ENCODE measurements at places on chromosomes 2 and 18. TPM values are rescaled to one million over a fixed set of nuclear protein-coding genes. Genes with fewer than 3 reads are reported as not detected.

The RAX gene
- not detected for total RNA-seq

DNA sequence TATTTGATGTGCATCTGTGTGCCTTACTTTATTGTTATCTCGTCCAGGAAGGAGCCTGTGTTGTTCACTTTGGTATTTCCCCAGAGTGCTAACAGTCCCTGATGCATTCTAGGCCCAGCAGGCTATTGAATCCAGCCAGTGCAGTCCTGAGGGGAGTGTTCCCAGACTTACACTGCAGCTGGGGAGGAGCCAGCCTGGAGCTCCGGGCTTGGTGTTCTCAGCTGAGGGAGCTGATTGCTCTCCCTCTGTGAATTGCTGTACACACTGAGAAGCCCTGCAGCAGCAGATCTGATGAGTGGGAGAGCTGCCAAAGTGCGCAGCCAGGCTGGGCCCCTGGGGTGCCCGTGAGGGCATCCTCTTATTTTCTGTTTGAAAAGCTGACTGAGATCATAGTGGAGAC, 159.2 kb downstream of the GALNT3 start:
- DNase-seq = no peak

The SKA1 gene
- total RNA-seq = 0.71 TPM

DNA sequence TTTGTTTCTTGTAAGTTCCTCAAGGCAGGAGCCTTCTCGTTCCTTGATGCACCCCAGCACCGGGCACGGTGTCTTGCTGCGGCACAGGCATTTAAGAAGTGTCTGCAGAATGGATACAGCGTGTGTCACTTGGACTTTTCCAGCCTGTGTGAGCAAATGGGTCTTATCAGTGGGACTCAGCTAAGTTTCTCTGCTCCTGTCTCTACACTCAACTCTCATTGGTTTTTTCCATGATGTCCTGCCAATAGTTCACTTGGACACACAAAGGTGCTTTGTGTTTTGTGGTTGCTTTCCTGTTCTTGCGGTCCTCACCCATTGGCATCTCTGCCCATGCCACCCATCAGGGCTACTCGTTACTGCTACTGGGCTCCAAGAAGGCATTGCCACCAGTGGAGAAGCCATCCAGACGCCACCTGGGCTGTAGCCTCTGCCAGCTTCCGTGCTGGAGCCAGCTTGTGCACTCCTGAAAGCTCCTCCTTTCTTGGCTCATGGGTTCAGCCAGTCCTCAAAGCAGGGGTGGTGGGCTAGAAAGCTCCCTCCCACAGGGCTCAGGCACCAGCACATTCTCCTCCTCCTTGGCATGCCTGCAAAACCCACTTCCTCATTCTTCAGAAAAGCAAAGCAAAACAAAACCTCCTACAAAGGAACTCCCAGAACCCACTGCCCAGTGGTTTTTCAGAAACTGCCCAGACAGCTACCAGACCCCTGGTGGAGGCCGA, 41.4 kb downstream of the IL1R2 start:
- DNase-seq = peak; percentile 19

The ASB18 gene
- total RNA-seq = not detected

DNA sequence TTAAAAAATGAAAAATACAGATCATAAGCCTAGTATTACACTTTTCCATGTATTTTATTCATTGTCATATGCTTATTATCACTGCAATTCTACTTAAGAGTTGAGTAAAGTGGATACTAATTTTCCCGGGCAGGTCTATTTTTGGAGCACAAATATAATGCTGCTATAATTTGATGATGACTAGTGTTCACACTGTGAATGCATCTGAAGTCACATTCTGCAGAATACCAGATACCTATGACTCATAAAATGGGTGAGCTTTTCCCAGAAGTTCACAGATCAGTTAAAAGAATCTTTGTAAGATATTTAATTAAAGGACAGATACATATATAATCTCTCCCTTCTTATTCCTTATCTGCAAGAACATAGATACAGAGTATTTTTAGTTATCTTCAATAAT, 79.8 kb upstream of the MC4R start:
- DNase-seq = no peak

DNA sequence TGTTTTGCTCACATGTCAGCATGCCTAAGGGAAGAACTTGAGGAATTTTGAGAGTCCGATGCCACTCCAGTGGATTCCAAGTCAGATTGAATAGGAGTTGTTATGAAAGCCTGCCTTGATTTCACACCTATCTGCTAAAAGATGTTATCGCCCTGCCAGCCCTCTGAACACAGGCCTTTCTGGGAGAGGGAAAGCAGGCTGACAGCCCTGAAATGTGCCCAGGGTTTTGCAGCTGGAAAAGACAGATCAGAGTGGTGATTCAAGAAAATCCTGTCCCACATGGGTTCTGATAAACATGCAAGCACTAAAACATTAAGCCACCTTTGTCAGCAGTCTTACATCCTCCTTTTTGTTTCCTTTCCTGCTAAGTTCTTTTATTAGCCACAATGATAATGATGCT, 1752.9 kb upstream of the CELF4 start:
- no peak for DNase-seq

The PPM1B gene
- total RNA-seq = 51.6 TPM

DNA sequence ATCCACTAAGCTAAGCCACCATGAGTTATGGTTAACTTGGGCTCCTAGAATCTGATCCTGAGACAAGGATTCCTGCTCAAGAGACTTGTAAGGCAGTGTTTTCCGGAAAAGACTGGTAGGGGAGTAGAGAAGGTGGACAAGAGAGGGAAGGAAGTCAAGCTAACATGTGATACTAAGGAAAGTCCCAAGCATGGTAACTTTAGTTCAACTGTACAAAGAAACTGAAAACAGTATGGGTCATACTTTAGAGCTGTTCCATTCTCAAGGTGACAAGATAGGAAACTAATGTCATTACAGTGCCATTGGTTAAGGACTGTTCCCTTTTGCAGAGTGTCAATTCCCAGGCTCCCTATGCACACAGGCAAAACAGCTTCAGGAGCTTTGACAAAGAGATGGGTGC, 5.8 kb downstream of the MYO5B start:
- DNase-seq = no peak

DNA sequence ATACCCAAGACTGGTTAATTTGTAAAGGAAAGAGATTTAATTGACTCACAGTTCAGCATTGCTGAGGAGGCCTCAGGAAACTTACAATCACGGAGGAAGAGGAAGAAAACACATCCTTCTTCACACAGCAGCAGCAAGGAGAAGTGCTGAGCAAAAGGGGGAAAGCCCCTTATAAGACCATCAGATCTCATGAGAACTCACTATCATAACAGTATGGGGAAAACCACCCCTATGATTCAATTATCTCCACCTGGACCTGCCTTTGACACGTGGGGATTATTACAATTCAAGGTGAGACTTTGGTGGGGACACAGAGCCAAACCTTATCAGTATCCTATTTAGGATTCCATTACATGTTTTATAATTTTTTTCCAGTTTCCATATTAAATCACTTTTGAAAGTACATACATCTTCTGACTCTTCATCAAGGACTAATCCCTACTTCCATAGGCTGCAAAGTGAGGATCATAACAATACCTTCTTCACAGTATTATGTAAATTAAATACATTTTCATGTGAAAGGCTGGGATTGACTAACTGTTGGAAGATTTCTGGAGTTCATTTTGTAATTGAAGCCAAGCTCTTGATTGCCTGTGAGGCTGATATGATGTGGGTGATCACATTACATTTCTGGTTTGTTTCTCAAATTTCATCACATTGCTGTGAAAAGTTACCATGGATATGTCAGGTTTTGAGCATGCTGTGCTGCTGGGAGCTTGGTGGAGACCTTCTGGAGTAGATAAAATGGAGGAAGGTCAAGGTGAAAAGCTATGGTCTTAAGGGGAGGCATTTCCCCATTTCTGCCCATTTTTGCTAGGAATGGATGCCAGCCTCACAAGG, 31.7 kb upstream of the CERS6 start:
- DNase-seq = no peak

- DNase-seq = no peak
Measured at GRCh38 chr18:9634856-9635255, 20.5 kb upstream of the PPP4R1 start.

DNA sequence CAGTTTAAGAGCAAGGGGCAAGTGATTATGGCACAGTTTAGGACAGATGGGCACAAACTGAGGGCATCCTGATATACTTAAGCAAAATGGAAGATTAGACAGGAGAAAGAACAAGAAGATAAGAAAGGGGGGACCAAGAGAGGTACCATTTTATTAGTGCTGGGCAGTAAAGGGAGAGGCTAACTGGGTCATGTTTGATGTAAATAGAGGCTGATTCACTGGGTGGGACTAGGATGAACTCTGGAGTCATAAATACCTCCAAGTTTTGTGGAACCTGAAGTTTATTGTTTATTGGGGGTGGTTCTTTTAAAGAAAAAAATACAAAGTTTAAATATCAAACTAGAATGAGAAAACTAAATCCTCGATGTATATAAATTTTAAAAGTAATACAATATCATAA, 1067.2 kb upstream of the GYPC start:
- DNase-seq = no peak

The CDH7 gene
- total RNA-seq = not detected

The FKBP7 gene
- total RNA-seq = 0.44 TPM

The CDC42EP3 gene
- 33.2 TPM for total RNA-seq

DNA sequence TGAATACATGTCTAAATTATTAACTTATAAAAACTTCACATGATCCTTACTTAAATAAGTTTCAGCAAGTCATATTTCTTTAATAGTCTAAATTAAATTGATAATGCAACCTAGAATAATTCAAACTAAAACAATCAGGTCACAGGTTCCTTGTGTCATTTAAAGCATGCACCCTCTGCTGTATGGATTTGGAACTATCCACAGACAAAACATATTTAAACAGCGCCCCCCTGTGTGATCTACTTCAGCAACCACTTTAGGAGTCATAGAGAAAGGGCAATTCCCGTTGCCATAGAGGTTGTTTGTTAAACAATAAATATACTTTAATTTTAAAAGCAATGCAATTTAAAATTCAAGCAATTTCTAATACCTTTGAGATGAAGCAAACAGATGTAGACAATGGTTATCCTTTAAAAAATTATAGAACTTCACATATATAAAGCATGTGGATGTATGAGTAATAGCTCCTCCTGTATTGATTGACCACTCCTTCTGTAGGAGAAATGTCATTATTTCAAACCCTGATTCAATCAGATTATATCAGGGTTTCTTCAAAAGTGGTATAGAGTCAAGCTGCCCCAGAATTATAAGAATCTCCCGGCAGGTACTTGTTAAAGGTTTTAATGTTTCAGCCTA, 21.2 kb downstream of the GRB14 start:
- DNase-seq = no peak

The ACKR3 gene
- total RNA-seq = 6.6 TPM

The CDK15 gene
- not detected for total RNA-seq

The CLEC4F gene
- total RNA-seq = not detected

- DNase-seq = no peak
Measured at GRCh38 chr2:239882781-239883180, 142.4 kb downstream of the NDUFA10 start.

The DNER gene
- not detected for total RNA-seq

DNA sequence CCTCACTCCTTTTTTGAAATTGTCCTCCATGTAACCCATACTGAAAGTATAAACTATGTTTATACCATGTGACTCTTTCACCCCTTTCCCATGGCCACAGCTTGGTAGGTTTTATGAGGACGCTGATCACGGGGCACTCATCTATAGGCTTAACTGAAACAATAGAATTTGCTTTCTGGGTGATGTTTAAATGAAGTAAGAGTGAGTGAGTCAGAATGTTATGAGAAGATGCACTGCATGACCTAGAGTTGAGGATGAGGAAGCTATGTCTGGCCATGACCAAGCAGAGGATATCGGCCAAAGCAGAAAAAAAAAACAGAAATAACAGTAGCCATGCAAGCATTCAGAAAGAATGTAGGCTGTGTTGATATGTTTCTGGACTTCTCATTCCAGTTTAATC, 34.9 kb downstream of the SCN1A start:
- no peak for DNase-seq

DNA sequence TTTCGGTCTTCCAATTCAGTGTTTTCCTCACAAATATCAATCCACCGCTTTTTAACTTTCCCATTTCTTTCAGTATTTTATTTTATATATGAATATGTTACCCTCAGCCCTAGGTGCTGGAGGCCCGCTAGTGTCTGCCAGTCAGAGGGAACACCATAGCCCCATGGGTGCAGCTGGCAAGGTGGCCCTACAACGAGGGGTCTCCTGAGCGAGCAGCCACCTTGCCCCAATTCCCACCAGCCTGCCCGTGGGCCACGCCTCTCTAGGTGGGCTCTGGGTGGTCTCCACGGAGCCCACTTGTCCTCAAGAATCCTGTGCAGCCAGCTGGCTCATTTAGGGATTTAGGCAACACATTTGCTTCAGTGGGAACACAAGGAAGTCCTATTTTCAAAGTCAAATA, 72.5 kb upstream of the RGPD5 start:
- no peak for DNase-seq

DNA sequence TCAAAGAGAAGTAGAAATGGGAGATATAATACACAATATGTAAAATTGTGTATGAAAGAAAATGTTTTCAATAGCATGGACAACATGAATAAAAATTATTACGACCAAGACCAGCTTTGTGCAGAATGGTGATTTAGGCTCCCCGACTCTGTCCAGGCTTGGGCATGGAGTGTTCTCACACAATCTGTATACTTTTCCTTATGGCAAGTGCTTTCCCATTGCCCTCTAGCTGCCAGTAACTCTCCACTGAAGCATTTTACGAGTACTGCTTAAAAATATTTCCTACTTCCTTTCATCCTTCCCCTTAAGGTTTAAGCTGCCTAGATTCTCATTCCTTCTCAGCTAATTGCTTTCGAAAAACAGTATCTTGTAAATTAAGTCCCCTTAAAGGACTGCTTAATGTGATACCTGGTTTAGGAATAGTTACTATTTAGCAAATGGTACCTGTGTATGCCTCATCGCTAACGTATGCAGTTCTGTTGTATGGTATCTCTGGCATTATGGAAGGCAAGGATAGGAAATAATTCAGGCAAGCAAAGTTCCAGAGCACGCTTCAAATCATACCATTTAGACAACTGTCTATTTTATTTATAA, 714.6 kb downstream of the ERBB4 start:
- no peak for DNase-seq

DNA sequence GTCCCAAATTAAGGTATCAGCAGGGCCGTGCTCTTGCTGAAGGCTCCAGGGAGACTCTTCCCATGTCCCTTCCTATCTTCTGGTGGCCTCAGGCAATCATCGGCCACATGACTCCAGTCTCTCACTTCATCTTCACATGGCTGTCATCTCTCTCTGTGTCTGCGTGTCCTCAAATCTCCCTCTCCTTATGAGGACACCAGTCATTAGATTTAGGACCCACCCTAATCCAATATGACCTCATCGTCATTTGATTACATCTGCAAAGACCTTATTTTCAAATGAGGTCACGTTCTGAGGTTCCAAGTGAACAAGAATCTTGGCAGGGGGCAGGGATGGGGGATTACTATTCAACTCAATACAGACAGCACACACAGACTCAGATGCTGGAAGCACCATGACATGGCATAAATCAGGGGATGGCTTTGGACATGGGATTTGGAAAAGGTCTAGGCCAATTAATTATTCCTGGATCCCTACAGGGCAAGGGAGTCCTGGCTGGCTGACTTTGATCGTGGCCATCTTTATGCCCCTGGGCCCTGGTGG, 210.0 kb upstream of the SKOR2 start:
- no peak for DNase-seq

The CLHC1 gene
- 10.5 TPM for total RNA-seq
